Progenitor cell of endocrine pancreas (in vitro differentiated cells): ENCODE measurements at places on chromosomes 3 and 15.

DNA sequence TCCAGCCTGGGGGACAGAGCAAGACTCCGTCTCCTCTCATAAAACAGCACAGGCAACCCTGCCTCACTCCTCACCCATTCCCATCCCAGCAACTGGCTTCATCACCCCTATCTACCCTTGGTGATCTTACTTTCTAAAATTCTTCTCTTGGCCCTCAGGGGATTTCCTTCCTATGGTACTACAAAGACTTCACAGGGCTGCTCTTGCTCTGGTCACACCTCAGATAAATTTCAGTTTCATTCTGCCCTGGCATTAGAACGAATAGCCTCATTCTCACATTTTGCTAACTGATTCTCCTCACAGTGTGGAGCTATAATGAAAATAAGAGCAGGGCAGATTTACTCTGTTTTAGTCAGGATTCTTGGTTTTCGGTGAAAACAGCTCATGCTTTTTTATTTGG, 22.1 kb upstream of the CRBN start:
- no peak for DNase-seq

DNA sequence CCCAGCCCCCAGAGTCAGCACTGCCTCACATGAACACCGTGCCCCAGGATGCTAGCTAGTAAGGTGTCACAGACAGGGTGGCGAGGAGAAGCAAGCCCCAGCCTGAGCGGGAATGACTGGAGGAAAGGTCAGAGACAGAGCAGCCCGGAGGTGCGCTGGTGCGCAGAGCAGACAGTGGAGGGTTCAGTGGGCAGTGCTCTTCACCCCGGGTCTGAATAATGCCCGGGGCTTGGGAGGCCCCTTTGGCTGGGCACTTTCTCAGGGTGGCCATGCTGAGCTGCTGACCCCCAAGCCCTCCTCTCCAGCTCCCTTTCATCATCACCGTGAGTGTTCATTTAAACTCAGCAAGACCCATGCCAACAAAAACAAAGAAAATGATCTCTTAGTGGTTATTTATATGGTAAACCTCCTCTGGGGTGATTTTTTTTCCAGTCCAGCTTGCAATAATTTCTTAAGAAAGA, 110.8 kb downstream of the VGLL4 start:
- DNase-seq = no peak

DNA sequence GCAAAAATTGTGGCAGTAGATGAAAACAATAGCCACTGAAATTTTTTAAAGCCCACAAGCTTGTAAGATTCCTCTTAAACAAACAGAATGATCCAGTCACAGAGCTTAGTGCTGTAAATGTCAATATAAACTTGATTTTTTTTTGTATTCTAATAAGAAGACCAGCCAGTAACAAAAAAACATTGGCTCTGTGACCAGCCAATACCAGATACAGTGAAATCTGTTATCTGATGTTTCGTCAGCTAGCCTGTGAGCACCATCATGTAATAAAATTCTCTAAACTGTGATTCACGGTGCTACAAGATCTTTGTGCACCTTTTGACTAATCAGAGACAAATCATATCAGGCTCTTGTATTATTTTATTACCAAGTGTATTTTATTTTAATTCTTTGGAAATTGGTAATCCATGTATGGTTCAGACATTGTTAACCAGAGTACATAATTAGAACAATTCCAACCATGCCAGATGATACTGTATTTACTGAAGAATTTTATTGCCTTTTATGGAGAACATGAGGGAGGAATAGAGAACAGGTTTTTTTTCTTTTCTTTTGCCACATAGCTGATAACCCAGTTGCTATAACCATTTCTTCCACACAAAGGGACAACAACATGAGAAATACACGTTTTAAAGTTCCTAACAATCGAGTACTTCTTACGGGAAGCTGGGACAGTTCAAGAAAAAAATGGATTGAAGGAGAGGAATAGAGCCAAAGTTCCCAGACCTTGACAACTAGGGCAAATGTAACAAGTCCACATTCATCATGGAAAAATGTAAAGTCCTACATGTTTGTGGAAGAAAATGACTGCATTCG, 71.9 kb downstream of the FILIP1L start:
- DNase-seq = no peak

DNA sequence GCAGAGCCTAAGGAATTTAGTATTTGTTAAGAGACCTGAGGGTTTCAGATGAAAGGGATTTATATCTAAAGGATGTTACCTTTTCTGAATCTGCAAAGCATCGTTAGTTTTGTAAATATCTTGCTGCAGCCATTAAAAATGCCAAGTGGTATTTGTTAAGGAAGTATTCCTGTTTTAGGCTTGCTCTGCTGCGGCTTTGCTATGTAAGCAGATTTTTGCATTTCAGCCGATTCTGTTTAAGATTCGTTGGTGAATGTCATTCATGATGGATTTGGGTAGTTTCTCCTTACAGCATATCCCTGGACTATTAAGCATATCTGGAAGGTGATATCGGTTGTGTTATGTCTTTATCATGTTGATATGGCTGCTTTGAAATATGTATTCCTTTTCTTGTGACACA, 1.0 kb downstream of the USP8 start:
- no peak for DNase-seq

GRCh38 chr3:193240436-193240849, 579 bp upstream of the PLAAT1 start:
- DNase-seq = no peak

GRCh38 chr15:62307551-62307950, 142.5 kb upstream of the C2CD4B start:
- DNase-seq = no peak

DNA sequence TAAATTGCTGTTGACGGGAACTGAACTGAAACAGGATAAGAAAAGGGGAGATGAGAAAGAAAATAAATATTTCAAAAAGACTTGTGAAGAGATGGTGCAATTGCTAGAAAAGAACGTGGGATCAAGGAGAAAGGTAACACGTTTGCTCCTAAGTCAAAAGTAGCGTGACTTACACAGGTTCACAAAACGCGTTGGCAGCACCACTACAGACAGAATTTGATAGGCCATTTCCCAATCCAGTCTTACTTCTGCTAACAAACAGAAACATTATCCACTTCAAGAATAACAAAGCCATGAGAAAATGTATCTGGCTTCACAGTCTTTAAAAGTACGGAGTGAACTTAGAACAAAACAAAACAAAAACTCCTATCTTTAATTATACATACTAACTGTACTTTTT, 75.5 kb downstream of the DPH6 start:
- DNase-seq = no peak

GRCh38 chr3:4060064-4060463, 243.1 kb upstream of the SETMAR start:
- no peak for DNase-seq

- DNase-seq = no peak
These were observed 87.7 kb upstream of the HACD2 start for GRCh38 chr3:123672429-123673146.

- DNase-seq = no peak
These were observed 66.8 kb upstream of the BCHE start for GRCh38 chr3:165903885-165904630.

DNA sequence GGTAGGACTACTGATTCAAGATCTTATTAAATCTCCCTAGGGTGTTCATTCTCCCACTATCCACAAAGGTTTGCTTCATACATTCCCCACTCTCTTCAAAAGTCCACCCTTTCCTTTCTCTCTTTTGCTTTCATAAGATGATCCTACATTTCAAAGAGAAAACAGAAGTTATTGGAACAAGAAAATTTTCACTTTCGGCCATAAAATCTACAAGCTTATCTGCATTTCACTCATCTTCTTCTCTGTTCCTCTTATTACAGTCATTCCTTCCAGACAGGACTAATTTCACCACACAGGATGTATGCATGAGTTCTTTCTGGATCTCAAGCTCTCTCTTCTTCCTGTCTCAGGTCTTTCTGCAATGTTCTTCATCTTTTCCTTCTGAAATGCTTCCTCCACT, 238.7 kb downstream of the ISL2 start:
- no peak for DNase-seq

- no peak for DNase-seq
These were observed 417.6 kb upstream of the SUCLG2 start for GRCh38 chr3:68072062-68072461.
